Activated T-helper 2 cell treated with anti-CD3 and anti-CD28 coated beads, Interferon-gamma antibody, Interleukin-2, Interleukin-4, amounts not matched to agents 10 μg/mL and 5 μg/mL and 100 μg/mL, durations not matched to agents 14 hours and 24 hours and 36 hours (primary cell): ENCODE measurements at places on chromosomes 3 and 15. TPM values are rescaled to one million over a fixed set of nuclear protein-coding genes. Genes with fewer than 3 reads are reported as not detected.

GRCh38 chr3:22617372-22617771 lies 585.8 kb upstream of the UBE2E2 start:
- H3K4me1 ChIP-seq = no peaks in the 10 kb centered on the region
- DNase-seq = no peak
- no peak overlapping the region for H3K4me3 ChIP-seq
- no peak overlapping the region for H3K27ac ChIP-seq

GRCh38 chr3:146058241-146058640 lies 102.7 kb downstream of the PLOD2 start:
- H3K27ac ChIP-seq = no peak overlapping the region
- H3K4me1 ChIP-seq = no peaks in the 10 kb centered on the region
- no peak overlapping the region for H3K4me3 ChIP-seq
- H3K27me3 ChIP-seq = no peaks in the 10 kb centered on the region

Gene KY
- total RNA-seq = not detected in 2 replicates

Gene SLC28A2
- total RNA-seq = not detected in 2 replicates

Gene FRMD4B
- total RNA-seq = 75.1 and 78.0 TPM in 2 replicates

- no peak overlapping the region for H3K4me3 ChIP-seq
- DNase-seq = no peak
- no peaks in the 10 kb centered on the region for H3K36me3 ChIP-seq
- no peaks in the 10 kb centered on the region for H3K4me1 ChIP-seq
- H3K27ac ChIP-seq = no peak overlapping the region
- H3K27me3 ChIP-seq = peaks cover 51% of the 10 kb centered on the region
Measured at GRCh38 chr3:131526801-131527347, 24.1 kb upstream of the MRPL3 start.

DNA sequence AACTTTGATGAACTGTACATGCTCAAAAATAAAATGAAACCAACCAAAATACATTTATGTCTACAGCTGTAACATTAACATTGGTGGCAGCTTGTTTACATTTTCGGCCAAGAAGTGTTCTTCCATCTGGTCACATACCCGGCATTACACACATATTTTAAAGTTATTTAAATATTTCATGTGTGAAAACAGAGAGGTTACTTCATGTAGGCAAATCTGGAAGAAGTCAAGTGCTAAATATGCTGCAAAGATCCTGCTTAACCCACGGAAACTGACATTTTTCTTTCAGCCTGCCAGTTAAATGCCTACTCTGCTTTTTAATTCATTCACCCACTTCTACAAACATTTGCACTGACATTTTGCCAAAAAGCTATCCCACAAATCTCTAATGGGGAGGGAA lies 69.7 kb downstream of the MB21D2 start:
- H3K4me3 ChIP-seq = no peak overlapping the region
- no peaks in the 10 kb centered on the region for H3K27me3 ChIP-seq

GRCh38 chr3:18144571-18144970 lies 280.6 kb downstream of the SATB1 start:
- no peak overlapping the region for H3K27ac ChIP-seq
- no peak overlapping the region for H3K4me3 ChIP-seq
- peaks cover 2% of the 10 kb centered on the region for H3K27me3 ChIP-seq
- DNase-seq = no peak
- H3K36me3 ChIP-seq = no peaks in the 10 kb centered on the region
- no peaks in the 10 kb centered on the region for H3K4me1 ChIP-seq

- H3K27ac ChIP-seq = no peak overlapping the region
- H3K4me3 ChIP-seq = no peak overlapping the region
- no peaks in the 10 kb centered on the region for H3K36me3 ChIP-seq
- DNase-seq = no peak
Measured at GRCh38 chr3:190094160-190094718, 26.5 kb downstream of the P3H2 start.
